Spinal cord (tissue), 10 donors: ENCODE measurements at places on chromosomes 7 and 10.

- DNase-seq = no peak
Observed at GRCh38 chr10:126956712-126957108, 51.5 kb downstream of the DOCK1 start.

GRCh38 chr10:99224766-99225165, 10.9 kb downstream of the HPSE2 start:
- no peak for DNase-seq

- no peak for DNase-seq
Observed at GRCh38 chr10:35208536-35208935, 81.9 kb downstream of the CREM start.

DNA sequence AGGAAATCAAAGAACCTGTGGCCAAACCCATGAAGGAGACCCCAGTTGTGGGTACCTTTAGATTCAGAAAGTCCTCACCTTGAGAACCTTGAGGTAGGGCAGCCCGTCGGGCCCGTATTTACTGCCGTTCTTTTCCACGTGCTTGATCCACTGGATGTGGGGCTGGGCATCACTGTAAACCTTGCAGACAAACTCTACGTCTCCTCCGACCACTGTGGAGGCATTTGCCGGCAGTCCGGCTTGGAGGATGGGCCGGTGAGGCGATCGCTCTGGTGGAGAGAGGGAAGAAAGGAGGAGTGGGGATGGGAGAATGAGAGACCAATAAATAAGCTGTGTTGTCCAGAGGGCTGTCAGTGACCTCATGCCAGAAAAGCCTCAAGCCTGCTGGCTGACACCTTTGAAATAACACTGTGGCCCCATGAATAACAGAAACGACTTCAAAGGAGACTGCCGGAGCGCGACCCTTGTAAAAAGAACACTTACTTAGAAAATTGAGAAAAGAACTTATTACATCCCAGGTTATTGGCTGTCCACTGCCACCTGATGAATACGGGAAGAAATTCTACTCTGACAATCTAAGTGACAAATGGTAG, 78.2 kb downstream of the FGFR2 start:
- no peak for DNase-seq

GRCh38 chr7:2810682-2811415, 33.3 kb downstream of the GNA12 start:
- no peak for DNase-seq

DNA sequence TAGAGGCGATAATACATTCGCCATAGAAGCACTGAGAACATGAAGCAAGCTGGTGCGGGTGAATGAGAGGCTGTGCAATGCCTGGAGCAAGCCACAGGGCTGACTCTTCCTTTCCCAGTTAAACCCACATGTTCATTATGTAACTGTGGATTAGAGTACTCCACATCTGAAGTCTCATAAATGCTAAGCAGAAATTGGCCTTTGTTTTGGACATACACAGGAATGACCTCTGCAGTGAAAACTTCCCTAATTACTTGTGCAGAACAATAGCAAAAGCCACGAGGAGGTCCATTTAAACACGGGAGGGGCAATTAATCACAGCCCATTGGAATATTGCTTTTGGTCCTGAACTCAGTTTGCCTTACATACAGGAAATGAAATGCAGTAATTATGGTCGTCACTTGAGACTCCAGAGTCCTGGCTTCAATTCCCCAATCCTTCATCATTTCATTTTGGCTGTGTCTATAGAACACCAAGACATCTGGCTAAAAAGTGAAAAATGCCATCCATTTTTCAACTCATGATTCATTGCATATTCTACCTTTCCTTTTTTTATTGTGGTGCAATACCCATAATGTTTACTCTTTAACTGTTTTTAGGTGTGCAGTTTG, 78.7 kb upstream of the CXCL12 start:
- no peak for DNase-seq

GRCh38 chr10:80144067-80144695, 11.7 kb downstream of the PLAC9 start:
- no peak for DNase-seq

DNA sequence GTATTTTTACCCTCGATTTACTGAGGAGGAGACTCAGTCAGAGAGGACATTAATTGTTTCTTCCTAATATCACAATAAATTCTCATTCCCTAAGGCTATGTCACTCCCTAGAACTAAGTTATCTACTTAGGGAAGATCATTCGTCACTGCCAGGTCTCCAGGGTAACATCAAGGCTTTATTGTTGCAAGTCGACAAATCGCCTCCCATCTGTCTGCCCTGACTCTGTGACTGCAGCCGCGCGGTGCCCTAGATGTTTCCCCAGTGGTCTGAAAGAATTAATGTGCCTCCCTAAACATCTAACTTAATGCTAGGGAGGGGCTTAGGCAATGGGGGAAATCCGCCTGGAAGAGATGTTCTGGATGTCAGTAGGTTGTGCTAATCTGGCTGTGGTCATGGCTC, 558.8 kb upstream of the C7orf33 start:
- no peak for DNase-seq

- no peak for DNase-seq
Observed at GRCh38 chr10:114940735-114941134, 2.7 kb downstream of the TRUB1 start.

DNA sequence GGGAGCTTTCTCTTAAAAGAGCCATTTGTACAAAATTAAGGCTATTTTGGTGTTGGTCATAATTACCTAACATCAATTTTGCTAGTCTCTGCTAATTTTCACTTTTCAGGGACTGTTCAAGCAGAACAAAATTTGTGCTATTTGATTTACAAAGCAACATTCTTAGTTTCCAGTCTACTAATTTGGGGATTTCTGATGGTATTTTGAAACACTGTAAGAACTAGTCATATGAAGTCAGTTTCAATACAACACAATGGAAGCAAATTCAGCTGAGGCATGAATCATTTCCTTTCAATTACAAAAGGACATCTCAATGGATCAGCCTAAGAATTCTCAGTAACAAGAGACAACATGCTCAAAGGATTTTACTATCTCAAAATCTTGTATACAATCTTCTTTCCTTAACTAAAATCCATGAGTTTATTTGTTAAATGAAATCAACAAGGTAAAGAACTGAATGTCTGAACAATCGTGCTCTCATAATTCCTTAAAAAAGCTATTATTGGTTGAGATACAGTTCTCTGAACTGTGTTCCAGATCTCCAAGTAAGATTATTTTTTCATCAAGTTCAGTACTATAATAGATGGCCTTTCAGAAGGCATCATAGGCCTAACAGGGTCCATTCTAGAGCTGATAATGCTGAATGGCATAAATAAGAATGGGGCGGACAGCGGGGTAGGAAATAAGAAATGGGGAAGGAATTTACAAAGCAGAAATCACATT, 144.6 kb downstream of the NRCAM start:
- no peak for DNase-seq

- no peak for DNase-seq
Observed at GRCh38 chr7:70751895-70752294, 380.0 kb upstream of the GALNT17 start.

- no peak for DNase-seq
Observed at GRCh38 chr10:59134785-59135184, 41.7 kb upstream of the PHYHIPL start.

DNA sequence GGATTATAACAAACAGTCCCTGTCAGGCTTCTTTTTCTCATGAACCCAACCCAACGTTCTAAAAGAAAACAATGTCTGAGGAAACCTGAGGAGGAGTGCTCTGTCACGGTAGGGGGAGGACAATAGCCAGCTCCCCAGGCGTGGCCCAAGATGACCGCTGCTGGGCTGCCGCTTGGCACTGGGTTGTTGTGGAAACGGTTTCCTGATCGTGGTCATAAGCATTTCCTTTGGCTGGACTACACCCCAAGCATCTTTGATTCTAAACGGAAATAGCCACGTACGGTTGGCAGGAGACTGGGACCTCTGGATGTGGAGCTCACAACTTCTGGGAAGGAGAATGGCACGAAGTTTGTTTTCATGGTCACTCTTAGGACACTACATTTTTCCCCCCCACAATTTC, 30.4 kb upstream of the DMBT1 start:
- no peak for DNase-seq

GRCh38 chr10:123890226-123890625, 1.4 kb downstream of the CPXM2 start:
- DNase-seq = peak; percentile 72

DNA sequence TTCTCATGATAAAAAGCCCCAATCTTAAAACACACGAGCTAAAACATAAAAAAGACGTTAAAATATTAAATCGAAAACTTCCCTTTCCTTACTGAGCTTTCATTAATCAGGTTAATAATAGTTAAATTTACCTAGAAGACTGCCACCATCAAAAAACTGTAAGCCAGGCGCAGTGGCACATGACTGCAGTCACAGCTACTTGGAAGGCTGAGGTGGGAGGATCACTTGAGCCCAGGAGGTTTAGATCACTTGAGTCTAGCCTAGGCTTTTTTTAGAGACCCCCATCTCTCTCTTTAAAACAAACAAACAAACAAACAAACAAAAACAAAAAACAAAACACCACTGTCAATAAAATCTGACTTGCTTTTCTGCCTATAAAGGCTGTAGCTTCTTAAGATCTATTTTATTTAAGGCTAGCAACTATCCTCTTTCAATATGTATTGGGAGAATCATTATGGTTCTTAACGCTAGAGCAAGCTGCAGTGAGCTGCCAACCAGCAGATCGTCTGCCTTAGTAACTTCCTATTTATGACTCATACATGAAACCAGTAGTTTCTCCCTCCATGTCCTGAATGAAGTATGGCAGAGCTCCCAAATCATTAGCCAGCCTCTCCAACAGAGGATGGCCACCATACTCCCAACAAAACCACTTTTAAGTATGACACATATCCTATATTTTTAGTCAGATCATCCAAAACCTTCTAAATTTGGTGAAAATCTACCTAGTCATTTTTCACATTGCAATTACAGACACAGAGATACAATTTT, 163.7 kb downstream of the SRPK2 start:
- no peak for DNase-seq

DNA sequence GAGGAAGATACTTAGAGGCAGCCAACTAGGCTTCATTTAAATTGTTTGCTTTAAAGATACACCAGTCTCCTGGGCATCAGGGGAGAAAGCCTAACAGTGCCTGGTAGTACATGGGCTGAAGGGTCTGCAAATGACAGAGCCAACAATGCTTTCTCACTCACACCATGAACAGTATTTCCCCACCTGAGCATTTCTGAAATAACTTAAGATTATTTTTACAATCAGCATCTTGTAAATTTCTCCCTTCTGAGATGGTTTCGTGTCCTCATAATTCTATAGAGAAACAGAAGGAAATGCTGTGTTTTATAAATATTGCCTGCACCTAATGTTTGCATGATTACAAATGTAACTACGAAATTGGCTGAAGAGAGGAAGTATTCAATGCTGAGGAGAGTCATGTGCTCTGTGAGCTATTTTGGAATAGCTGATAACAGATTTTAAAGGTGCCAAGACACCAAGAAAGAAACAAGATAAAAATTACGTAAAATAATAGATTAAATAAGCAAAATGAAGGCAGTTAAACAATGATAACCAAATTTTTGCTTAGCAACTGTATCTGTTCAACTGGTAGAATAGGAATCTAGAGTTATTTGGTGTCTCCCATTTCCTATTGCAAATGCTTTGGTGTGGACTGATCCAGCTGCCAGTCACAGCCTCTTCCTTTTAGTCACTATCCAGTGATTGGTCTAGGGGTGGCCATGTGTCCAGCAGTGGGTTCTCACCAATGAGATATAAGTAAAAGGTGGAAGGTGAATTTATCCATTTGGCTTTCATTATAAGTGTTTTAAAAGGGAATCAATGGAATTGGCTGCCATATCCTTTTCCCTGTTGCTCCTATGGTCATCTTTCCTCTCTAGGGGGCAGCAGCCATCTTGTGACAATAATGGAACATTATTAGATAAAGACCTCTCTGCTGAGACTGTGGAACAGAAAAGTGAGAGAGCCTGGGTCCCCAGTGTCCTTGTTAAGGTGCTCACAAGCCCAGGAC, 167.9 kb upstream of the SLC26A5 start:
- DNase-seq = no peak

DNA sequence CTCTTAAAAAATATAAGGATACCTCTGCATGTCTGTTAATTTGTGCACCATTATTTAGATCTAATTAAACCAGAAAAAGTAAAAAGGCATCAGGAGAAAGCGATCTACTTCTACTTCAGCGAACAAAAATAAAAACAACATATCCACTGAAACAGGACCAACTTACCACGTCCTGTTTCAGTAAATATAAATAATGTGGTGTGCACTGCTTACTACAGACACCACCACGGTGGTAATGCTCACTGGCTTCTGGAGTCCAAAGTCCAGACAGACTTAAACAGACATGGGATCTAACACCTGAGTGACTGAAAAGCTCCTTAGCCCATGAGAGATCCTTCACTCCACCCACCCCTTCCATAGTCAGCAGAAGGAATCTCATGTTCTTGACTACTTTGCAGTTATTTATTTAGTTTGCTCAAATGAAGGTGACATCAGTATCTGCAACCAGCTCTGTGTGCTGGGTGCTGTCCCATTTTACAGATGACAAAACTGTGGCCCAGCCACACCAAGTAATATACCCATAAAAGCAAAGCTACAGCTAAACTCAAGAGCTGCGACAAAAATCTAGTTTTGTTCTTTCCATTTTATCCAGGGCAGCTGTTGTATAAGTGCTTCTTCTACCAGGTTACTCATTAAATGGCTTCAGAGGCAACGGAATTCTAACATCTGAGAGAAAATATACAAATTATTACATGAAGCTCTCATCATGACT, 62.1 kb upstream of the NCAPG2 start:
- no peak for DNase-seq

GRCh38 chr7:98483964-98484545, 83.2 kb upstream of the BAIAP2L1 start:
- no peak for DNase-seq
